ENCODE measurements at places on chromosomes 16 and 17.

GRCh38 chr16:11233727-11234376 is 22.2 kb downstream of the SOCS1 start:
- peak; percentile 64 for DNase-seq

GRCh38 chr16:84844049-84844350 is 24.2 kb downstream of the CRISPLD2 start:
- DNase-seq = no peak

GRCh38 chr17:7293159-7293558 is 1.3 kb downstream of the YBX2 start:
- no peak for DNase-seq

- no peak for DNase-seq
Observed at GRCh38 chr17:17087424-17088015, 45.3 kb downstream of the MPRIP start.

- DNase-seq = no peak
Observed at GRCh38 chr16:88348377-88349152, 34.2 kb upstream of the ZNF469 start.
